ENCODE measurements at places on chromosomes 1 and 21.

GRCh38 chr1:223763251-223763650, 50.9 kb downstream of the CAPN2 start:
- no peak for DNase-seq

- DNase-seq = no peak
Observed at GRCh38 chr1:98201666-98202081, 280.8 kb upstream of the DPYD start.

DNA sequence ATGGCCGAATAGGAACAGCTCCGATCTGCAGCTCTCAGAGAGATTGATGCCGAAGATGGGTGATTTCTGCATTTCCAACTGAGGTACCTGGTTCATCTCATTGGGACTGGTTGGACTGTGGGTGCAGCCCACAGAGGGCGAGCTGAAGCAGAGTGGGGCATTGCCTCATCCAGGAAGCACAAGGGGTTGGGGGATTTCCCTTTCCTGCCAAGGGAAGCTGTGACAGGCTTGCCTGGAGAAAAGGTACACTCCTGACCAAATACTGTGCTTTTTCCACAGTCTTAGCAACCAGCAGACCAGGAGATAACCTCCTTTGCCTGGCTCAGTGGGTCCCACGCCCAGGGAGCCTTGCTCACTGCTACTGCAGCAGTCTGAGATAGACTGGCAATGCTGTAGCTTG, 66.9 kb downstream of the HSD3B1 start:
- DNase-seq = no peak

DNA sequence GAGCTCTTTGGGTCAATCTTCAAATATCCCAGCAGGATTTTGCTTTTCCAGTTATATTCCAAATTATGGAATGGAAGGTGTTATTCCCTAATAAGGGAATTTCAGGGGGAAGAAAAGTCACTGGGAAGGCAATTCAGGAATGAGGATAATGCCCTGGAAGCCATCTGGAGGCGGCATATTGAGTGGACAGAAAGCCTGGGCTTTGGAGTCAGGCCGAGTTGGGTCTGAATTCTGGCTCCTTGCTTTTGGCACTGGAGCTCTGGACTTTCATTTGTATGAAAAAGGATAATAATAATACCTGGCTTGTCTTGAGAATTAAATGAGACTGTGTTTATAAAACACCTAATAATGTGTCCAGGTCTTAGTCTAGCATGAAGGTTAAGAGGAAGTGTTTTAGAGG, 16.5 kb downstream of the GREM2 start:
- no peak for DNase-seq

- no peak for DNase-seq
Observed at GRCh38 chr1:228363686-228364067, 43.0 kb downstream of the TRIM11 start.

GRCh38 chr1:154456631-154457030, 45.4 kb upstream of the TDRD10 start:
- DNase-seq = no peak

DNA sequence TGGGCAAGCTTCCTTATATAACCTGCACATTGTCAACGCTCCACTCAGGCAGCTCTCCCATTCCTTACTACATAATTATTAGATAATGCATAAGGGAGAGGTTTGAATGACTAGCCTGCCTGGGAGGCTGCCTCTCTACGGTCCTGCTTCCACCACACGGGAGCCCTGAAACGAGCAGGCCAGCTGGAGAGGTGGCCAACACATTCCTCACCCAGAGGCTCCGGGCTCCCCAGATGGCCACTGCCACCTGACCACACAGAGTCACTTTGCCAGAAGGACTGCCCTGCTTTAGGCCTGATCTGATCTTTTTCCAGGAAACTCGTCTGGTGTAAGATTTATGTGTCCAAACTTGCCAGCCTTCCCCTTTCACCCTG, 27.9 kb downstream of the HIVEP3 start:
- no peak for DNase-seq

DNA sequence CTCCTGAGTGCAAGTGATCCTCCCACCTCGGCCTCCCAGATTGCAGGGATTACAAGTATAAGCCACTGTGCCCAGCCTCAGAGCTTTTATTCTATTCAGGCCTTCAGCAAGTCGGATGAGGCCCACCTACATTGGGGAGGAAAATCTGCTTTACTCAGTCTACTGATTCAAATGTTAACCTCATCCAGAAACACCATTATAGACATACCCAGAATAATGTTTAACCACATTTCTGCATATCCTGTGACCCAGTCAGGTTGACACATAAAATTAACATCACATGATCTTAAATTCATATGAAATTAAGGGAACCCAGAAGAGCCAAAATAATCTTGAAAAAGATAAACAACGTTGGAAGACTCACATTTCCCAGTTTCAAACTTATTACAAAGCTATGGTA, 14.9 kb downstream of the IL20 start:
- no peak for DNase-seq

- no peak for DNase-seq
Observed at GRCh38 chr1:42730988-42731387, 9.0 kb downstream of the CLDN19 start.

DNA sequence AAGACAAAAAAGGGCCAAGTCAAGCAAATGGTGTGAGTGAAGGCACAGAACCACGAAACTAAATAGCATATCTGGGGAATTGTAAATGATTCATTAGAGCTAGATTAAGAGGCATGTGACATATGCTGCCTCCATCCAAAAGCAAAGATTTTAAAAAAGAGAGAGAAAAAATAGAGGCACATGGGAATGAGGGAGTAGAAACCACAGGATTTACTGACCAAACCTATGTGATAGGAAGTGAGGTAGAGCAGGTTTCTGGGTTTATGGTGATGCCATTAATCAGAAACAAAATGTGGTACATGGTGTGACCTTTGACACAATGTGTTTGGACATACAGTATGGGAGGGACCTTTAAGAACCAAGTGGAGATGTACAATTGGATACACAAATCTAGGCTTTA, 13.6 kb downstream of the C1orf52 start:
- no peak for DNase-seq

- no peak for DNase-seq
Observed at GRCh38 chr21:43717967-43718871, 710 bp upstream of the PDXK start.

DNA sequence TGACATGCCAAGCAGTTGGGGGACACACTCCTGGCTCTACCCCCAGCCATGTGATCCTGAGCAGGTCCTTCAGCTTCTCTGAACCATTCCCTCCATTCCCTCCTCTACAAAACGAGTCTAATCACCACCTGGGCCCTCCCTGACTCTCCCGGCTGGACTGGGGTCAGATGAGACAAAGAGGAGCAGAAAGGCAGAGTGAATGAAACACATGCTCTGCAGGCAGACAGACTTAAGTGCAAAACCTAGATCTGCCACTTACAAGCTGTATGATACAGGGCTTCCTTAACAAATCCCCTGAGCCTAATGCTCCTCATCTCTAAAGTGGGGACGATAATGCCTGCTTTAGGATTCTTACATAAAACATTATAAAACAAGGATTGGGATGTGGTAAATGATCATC, 17.3 kb downstream of the RIMS3 start:
- DNase-seq = no peak

DNA sequence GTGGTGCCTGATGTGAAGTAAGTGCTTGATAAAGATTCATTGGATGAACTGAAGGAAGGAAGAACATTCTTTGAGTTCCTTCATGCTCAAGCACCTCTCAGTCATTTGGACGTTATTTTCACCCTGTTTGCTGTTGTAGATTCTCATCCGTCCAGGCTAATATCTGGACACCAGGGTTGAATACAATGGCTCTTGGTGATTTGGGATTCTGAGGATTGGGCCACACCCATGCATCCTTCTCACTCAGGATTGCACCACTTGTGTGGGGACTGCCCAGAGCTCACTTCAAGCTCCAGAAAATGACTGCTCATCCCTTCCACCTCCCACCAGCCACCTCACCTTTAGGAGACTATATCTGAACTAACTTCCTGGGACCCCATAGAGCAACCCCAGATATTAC, 117.1 kb upstream of the IPO9 start:
- DNase-seq = no peak

DNA sequence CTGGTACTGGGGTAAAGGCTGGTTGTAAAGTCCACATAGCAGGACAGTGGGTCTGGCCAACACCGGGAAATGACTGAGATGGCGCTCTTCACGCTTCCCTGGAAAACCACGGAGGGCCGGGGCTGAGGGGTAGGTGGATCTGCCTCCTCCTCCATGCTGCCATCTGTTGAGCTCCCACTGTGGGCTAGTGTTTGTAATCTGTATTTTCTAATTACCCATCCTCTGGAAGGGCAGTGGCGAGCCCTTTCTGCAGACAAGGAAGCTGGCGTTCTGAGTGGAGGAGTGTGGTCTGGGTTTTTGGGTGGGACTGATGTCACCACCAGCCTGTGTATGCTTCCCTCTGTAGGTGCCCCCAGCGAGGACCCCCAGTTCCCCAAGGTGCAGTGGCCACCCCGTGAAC, 34.1 kb upstream of the LHX4 start:
- no peak for DNase-seq

Measured in NCI-H345 (cell line).